Posterior vena cava (tissue), 2 donors: ENCODE measurements at places on chromosomes 1 and 21. TPM values are rescaled to one million over a fixed set of nuclear protein-coding genes. Genes with fewer than 3 reads are reported as not detected.

The RORC gene
- total RNA-seq, result not detected

The C1orf185 gene
- not detected for total RNA-seq

GRCh38 chr1:4485878-4486277 is 168.5 kb upstream of the AJAP1 start:
- no peak for DNase-seq

DNA sequence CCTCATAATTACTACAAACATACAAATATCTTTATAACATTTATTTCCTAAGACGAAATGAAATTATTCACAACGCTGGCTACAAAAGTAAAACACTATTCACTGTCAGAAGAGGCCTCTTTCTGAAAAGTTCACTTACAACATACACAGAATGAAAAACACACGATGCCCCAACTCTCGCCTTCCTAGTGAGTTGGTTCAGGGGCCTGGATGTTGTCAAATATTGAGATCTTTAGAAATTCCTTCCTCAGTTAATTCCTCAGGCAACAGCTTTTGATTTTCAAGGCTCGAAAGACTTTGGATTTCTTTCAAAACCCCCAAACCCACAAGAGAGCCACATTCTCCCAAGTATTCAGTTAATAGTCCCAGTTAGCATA is 14.2 kb upstream of the KCNE1 start:
- DNase-seq, result no peak

GRCh38 chr1:207941665-207942064 is 30.7 kb upstream of the CD34 start:
- DNase-seq, result peak; percentile 95

- DNase-seq, result no peak
Measured at GRCh38 chr1:198880818-198881597, 242.2 kb downstream of the PTPRC start.

DNA sequence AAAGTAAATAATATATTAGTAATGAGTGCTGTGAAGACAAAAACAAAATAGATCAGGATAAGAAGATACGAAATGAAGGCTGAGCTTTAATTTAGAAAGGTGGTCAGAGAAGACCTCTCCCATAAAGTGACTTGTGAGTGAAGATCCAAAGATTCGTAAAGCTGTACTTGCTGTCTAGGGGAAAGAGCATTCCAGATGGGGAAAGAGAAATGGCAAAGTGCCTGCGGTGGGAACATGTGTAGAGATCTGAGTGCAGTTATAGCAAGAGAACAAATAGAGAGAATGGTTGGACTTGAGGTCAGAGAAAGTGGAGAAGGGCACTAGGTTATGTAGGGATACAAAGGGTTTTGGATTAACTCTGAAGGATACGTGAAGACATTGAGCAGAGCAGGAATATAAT is 60.6 kb downstream of the NUF2 start:
- no peak for DNase-seq

DNA sequence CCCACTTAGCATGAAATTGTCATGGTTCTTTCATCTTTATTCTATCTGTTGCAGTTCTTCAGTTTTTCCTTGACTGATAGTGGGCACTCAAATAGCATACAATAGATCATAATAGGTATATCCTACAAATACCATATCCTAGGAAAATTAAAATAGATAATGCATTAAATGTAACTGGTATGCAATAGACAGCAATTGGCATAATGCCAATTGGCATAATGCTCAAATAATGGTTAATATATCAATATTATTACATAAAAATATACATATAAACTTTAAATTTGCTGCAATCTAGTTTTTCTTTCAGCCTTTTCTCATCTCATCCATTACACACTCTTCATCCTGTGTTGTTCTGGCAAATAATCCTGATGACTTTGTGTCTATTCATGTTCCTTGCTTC is 814.6 kb upstream of the TMPRSS15 start:
- no peak for DNase-seq

DNA sequence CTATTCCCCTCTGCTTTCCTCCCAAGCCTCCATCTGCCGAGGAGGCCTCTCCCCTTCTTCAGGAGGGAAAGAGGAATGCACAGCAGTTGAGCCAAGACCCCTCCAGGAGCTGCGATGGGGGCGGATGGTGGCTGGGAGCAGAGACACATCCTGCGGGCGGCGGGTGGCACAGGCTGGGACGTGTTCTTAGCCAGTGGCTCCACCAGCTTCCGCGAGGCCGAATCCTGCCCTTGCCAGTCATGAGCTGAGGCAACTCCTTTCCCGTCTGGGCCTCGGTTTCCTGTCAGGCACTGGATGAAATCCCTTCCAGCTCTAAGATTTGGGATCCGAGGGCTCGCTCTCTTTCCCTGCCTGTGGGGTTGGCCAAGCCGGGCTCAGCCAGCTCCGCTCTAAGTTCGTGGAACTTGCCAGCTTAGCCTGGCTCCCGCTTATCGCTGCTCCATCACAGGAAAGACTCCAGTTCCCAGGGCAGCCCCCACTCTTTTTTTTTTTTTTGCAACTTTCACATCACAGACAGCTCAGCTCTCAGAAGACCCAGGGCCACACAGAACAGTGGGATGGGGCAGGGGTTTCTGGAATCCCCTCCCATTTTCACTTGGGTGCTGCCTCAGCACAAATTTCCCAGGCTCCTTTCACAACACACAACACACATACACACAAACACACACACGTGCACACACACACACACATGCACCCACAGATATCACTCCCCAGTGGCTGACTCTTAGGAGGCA is 506 bp downstream of the MYOM3 start:
- DNase-seq, result peak; percentile 86

DNA sequence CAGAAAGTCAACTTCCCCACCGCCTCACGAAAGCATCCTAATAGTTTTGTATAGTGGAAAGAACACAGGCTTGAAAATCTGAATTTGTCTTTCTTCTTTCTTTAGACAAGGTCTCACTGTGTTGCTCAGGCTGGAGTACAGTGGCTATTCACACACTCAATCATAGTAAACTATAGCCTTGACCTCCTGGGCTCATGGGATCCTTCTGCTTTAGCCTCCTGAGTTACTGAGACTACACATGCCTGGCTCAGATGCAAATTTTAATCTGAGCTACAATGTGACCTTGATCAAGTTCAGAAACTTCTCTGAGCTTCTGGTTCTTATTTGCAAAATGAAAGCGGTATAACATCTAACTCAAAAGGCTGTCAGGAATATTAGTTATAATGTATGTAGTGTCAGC is 362.1 kb downstream of the SMYD3 start:
- no peak for DNase-seq

GRCh38 chr21:34900376-34900775 is 148.7 kb downstream of the RUNX1 start:
- no peak for DNase-seq

DNA sequence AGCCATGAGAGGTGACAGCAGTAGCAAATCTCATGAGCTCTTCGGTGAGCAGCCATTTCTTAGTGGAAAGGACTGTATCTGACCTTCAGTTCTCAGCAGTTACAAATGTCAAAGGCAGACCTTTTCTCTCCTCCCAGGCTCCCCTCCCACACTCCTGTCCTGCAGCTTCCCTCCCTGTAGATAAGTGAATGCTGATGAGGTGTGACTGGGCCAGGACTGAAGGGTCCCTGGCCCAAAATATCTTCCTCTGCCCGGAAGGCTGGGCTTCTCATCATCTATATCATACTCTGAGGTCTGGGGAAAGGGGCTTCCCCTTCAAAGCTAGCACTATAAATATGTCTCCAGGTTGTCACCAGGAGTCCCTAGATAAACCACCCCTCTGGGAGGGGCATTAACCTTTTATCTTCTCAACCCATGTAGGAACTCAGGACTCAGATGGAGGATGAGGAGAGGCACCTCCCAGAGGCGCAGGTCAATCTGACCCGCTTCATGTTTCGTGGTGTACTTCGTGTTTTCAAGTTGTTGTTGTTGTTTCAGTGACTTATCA is 3.6 kb upstream of the ADAMTSL4 start:
- no peak for DNase-seq

DNA sequence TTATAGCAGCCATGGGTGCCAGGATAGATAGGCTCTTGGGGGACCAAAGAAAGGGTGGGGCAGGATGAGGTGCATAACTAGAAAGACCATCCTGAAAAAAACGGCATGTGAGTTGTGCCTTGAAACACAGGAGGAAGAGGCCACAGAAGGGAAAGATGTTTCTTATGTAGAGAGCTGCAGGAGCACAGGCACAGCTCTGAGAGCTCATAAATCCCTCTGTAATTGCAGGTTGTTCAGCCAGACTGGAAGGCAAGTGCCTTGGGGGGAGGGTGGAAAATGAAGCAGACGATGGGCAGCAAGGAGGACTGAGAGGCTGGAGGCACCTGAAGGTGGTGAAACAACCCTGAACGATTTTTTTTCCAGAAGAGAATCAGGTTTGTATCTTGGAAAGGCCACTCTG is 170.7 kb downstream of the NR5A2 start:
- no peak for DNase-seq

- DNase-seq, result no peak
Measured at GRCh38 chr1:210674151-210674550, 345.4 kb downstream of the HHAT start.

- no peak for DNase-seq
Measured at GRCh38 chr1:153698923-153699714, 20.6 kb downstream of the NPR1 start.

- DNase-seq, result no peak
Measured at GRCh38 chr1:29674627-29675326, 438.5 kb downstream of the PTPRU start.

DNA sequence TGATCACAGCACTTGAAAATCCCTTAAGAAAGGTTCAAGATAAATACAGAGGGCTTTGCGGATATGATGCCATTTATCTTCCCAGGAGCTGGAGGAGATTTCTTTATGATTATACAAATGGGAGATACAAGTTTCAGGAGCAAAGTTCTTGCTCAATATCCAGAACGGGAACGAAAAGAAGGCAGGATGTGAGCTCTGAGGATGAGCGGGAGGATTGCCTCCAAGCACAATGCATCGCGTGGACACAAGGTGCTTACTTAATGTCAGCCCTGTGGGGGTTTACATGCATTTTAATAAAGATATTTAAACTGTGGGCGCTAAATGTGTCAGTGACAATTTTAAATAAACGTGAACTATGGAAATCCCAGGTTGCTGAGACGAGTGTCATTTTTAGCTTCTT is 59.0 kb downstream of the SYT6 start:
- DNase-seq, result no peak

- DNase-seq, result no peak
Measured at GRCh38 chr1:237172118-237172485, 130.1 kb downstream of the RYR2 start.

DNA sequence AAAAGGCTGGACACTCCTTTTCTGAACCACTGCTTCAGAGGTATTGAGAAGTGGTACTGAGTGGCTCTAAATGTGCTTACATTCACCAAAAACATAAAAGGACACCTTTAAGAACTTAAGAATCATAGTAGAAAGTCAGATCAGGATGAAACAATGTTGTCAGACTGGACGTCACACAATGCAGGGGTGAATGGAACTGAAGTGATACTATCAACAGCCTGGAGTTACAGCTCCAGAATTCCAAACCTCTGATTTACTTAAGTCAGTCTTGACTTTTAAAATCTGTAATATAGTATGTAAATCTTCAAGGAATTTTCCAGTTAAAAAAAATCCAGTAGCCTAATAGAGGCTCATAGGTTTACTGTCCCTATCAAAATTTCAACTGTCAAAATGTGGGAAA is 19.3 kb downstream of the ELK4 start:
- no peak for DNase-seq

DNA sequence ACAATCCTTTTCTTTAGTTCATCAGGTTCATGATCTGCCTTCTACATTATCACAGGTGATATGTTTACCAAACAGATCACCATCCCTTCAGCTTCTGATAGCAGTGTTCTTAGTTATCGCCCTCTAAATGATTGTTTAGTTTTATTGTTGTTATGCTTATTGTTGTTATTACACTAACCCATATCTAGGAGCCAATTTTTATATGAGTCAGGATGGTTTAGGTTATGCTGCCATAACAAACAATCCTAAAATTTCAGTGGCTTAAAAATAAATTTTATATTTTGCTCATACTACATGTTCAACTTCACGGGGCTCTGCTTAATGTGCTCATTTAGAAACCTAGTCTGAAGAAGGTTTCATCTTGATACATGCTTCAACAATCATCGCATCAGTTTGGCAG is 4.4 kb upstream of the JUN start:
- DNase-seq, result no peak

GRCh38 chr1:240424740-240425464 is 187.1 kb downstream of the GREM2 start:
- no peak for DNase-seq

GRCh38 chr1:238135708-238136664 is 245.3 kb upstream of the ZP4 start:
- DNase-seq, result no peak

DNA sequence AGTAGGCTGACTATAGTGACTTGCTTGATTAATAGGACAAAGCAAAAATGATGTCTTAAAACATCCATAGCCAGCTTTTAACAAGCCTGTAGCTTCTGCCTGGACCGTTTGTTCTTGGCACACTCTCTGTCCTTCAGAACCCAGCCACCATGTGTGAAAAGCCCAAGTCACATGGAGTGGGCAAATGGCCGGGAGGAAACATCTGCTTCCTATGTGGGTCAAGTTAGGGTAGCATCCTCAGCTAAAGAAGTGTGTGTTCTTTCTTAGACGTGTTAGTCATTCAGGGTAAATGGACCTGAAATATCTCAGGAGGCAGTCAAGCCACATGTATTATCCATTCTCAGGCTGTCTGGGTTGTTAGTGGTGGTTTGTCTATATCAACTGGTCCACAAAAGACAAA is 23.4 kb downstream of the RD3 start:
- DNase-seq, result no peak

DNA sequence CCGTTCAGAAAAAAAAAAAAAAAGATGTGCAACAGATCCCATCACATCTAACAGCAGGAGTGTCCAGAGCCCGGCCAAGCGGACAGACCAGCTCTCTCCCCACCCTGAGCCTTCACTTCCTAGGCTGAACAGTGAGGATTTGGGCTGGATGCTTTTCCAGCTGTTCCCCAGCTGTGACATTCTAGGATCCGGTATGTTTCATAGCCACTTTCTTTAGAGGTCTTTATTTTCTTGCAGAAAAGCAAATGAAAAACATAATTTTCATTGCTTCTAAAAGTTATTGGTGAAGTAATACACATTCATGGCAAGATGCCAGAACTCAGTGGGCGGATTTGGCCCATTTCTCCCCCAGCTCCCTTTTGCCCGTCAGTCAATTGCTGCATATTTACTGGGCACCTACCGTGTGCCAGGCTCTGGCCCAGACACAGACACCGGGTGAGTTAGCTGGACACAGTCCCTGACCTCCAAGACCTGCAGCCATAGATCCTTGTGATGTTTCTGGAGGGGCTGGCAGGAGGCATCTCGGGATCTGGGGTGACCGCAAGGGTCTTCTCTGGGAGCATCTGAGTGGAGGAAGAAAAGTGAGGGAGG is 213.7 kb upstream of the VAMP3 start:
- DNase-seq, result peak; percentile 73

GRCh38 chr1:169099561-169099960 is 6.9 kb upstream of the ATP1B1 start:
- DNase-seq, result no peak

GRCh38 chr1:16981269-16981849 is 939 bp upstream of the MFAP2 start:
- no peak for DNase-seq

DNA sequence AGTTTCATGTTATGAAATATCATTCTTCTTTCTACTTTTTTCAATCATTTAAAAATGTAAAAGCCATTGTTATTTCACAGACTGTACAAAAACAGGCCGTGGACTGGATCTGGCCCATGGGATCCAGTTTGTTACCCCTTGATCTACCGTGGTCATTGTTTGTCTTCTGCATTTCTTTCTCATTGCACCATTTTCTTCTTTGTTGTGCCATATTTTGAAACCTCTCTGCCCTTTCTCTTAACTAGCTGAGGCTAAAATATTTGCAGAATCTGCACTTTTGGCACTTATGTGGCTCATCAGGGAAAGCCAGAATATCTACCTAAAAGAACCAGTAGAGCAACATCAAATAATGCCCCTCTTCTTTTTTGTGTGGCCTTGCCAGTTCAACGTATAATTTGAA is 50.5 kb downstream of the DNAJC6 start:
- no peak for DNase-seq
